Large intestine (tissue), 12 donors: ENCODE measurements at places on chromosomes 12 and 14. TPM values are rescaled to one million over a fixed set of nuclear protein-coding genes. Genes with fewer than 3 reads are reported as not detected.

The TSPAN11 gene
- polyA plus RNA-seq, result 8.4 TPM

The SLC38A6 gene
- polyA plus RNA-seq, result 27.1 TPM

The CYP46A1 gene
- 1.5 TPM for polyA plus RNA-seq

The ARHGDIB gene
- polyA plus RNA-seq, result 53.2 TPM

The DPPA3 gene
- not detected for polyA plus RNA-seq

The GTF2H3 gene
- 33.9 TPM for polyA plus RNA-seq

The PDE3A gene
- polyA plus RNA-seq, result 62.0 TPM

The LALBA gene
- polyA plus RNA-seq, result not detected

The B4GALNT1 gene
- 2.4 TPM for polyA plus RNA-seq

The NUBPL gene
- 12.1 TPM for polyA plus RNA-seq

The LRRC43 gene
- polyA plus RNA-seq, result 2.0 TPM

The PITPNM2 gene
- 7.8 TPM for polyA plus RNA-seq

The GARIN6 gene
- not detected for polyA plus RNA-seq

The LIN7A gene
- 10.1 TPM for polyA plus RNA-seq

The INSM2 gene
- 0.03 TPM for polyA plus RNA-seq

The DUSP16 gene
- 51.7 TPM for polyA plus RNA-seq

The KRT74 gene
- not detected for polyA plus RNA-seq

The GCH1 gene
- 27.5 TPM for polyA plus RNA-seq

The DAO gene
- not detected for polyA plus RNA-seq

The TMPRSS12 gene
- 0.01 TPM for polyA plus RNA-seq

The GPR84 gene
- polyA plus RNA-seq, result 0.16 TPM

The SMCO2 gene
- 0.25 TPM for polyA plus RNA-seq

The PRR4 gene
- 6.1 TPM for polyA plus RNA-seq

The ADGRD1 gene
- 84.8 TPM for polyA plus RNA-seq

The DUSP6 gene
- polyA plus RNA-seq, result 135 TPM

The KLRB1 gene
- 7.8 TPM for polyA plus RNA-seq

The STYK1 gene
- polyA plus RNA-seq, result 0.94 TPM

The GSC gene
- 0.10 TPM for polyA plus RNA-seq

The VRK1 gene
- 13.3 TPM for polyA plus RNA-seq

The SERPINA3 gene
- polyA plus RNA-seq, result 0.51 TPM

The IGF1 gene
- polyA plus RNA-seq, result 5.4 TPM

The GNB3 gene
- polyA plus RNA-seq, result 5.9 TPM

The KCNJ8 gene
- 7.6 TPM for polyA plus RNA-seq

The LBHD2 gene
- not detected for polyA plus RNA-seq

The HOXC5 gene
- polyA plus RNA-seq, result 1.8 TPM

The SLC38A4 gene
- 1.3 TPM for polyA plus RNA-seq

The ACAD10 gene
- polyA plus RNA-seq, result 36.0 TPM

The REP15 gene
- 30.4 TPM for polyA plus RNA-seq

The LRRIQ1 gene
- polyA plus RNA-seq, result 0.49 TPM

The THTPA gene
- polyA plus RNA-seq, result 34.8 TPM

The MDM2 gene
- 34.9 TPM for polyA plus RNA-seq

The CISTR gene
- polyA plus RNA-seq, result not detected

The CLEC4E gene
- not detected for polyA plus RNA-seq

The FAM181A gene
- not detected for polyA plus RNA-seq

The FAIM2 gene
- polyA plus RNA-seq, result 8.9 TPM

The TAS2R19 gene
- 0.87 TPM for polyA plus RNA-seq

The DNAH10 gene
- 1.0 TPM for polyA plus RNA-seq

The CLEC1B gene
- 0.19 TPM for polyA plus RNA-seq

The CPNE6 gene
- 0.31 TPM for polyA plus RNA-seq

The VDR gene
- 11.3 TPM for polyA plus RNA-seq

The NTN4 gene
- 28.4 TPM for polyA plus RNA-seq

The OR4Q3 gene
- polyA plus RNA-seq, result not detected

The ADAM21 gene
- polyA plus RNA-seq, result 0.09 TPM

The MYG1 gene
- polyA plus RNA-seq, result 46.3 TPM

The VTI1B gene
- 78.4 TPM for polyA plus RNA-seq
